Astrocyte of the hippocampus (primary cell): ENCODE measurements at places on chromosomes 3 and 15.

- DNase-seq: no peak
These were observed 51.2 kb downstream of the IL20RB start for GRCh38 chr3:137008976-137009375.

- DNase-seq: no peak
These were observed 248.7 kb upstream of the C2CD4B start for GRCh38 chr15:62413786-62414185.

- no peak for DNase-seq
These were observed 43.4 kb downstream of the FAM174B start for GRCh38 chr15:92611995-92612745.

DNA sequence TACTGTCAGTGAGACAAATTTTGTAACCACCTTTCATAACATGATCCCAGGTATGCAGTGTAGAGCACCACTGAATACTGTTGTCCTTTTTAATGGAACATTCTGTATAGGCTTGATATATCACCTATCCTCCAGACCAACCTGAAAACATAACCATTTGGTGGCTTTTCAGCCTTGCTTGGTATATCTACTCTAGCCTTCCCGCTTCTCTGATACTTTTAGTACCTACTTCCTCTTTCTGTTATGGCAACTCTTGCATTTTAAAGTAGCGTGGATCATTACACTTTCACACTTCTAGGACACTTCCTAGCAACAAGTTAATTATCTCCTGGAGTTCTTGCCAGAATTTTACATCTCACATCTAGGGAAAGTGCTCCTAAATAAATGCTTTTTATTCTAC, 226.6 kb upstream of the ROBO1 start:
- no peak for DNase-seq

DNA sequence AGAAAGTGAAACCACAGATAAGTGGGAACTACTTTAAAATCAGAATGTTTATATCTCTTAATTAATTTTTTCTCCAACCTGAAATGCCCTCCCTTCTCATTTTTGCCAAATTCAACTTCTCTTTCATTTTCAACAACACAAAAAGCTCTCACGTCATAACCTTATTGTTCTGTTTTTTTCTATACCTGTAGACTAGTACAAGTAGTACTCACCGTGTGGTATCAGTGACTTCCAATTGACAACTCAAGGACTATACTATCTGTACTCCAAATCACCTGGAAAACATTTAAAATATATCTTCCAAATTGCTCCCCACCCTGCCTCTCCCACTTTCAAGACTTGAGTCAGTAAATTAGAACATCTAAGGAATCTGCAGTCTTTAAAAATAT, 72.8 kb upstream of the ZNF280D start:
- no peak for DNase-seq

DNA sequence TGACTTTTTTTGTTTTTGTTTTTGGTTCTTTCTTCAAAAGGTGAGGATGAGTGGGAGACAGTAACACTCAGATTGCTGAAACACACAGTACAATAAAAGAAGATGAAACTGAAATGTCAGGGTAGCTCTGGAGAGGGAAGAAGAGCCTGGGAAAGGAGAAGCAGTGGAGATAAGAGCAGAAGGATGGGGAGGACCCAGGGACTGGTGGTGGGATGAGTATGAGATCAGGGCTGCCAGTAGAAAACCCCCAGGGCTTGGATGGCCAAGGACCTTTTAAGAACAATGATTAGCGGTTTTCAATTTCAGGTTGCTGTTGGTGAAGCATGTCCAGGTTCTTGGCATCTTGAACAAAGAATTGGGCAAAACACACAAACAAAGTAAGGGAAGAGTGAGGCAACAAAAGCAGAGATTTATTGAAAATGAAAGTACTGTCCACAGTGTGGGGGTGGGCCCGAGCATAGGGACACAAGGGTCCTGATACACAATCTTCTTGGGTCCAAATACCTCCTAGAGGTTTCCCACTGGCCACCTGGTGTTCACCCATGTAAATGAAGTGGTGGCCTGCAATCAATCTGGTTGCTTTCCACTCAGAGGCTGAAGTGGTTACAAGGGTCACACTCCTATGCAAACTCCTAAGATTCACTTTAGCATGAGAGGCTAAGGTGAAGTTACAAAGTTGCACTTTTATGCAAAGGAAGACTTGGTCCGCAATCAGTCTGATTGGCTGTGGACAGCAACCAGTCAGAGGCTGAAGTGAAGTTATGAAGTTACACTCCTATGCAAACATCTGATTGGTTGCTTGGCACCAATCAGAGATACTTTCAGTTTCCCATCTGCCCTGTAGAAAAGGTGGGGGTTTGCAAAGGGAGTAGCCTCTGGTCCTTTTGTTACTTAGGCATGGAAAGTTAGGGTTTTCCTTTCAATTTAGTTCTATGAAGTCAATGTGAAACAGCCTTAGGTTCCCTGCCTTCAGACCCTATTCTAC, 26.1 kb upstream of the MFSD1 start:
- no peak for DNase-seq

DNA sequence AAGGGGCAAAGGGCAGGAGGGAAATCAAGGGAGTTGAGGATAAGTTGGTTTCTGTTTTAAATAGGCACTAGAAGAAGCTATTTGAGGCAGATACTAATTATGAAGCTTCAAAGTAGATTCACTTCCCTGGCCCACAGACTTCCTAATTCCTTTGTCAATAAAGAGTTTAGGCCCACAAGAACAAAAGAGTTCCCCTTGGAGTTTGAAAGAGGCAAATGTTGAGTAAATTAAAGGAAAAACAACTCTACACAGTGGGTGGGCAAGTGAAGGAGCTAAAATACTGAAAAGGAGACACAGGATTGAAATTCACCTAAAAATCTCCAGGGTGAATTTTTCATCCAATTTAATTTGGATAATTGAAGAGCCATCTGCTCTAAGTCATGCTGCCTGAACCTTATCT, 411.7 kb upstream of the RORA start:
- DNase-seq: no peak

GRCh38 chr3:188367678-188368077, 213.7 kb downstream of the LPP start:
- no peak for DNase-seq
